Activated CD8-positive, alpha-beta memory T cell treated with anti-CD3 and anti-CD28 coated beads for 48 hours (primary cell): ENCODE measurements at places on chromosomes 12 and 14.

DNA sequence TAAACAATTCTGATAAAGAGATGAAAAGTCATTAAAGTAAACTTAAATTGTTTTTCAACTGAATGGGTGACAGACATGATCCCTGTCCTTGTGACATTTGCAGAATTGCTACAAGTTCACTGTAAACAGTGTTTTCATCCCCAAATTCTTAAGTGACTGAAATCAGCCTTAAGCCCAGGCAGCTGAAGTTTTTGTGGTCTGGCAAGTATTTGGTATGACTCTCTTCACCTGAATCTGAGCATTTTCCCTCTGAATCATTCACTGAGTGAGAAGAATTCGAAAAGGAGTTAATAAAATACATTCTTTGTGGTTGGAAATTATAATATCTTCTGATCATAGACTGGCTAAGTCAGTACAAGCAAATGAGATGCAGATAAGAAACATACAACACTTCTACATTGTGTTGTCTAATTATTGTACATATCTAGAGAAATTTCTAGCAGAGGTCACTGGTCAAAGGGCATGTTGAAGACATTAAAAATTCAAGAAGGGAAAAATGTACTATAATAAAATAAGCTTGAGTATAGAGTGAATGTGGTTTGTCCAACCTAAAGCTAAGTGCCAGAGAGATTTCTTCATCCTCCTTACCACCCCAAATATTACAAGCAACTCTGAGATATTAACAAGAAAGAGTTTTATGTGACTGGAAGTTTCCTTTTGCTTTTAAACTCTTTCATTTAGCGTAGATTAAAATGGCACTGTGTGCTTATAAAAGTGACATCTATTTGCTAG, 177.8 kb upstream of the DIO2 start:
- DNase-seq, result no peak

- no peak for DNase-seq
Measured at GRCh38 chr12:89345830-89346740, 6.2 kb downstream of the DUSP6 start.

DNA sequence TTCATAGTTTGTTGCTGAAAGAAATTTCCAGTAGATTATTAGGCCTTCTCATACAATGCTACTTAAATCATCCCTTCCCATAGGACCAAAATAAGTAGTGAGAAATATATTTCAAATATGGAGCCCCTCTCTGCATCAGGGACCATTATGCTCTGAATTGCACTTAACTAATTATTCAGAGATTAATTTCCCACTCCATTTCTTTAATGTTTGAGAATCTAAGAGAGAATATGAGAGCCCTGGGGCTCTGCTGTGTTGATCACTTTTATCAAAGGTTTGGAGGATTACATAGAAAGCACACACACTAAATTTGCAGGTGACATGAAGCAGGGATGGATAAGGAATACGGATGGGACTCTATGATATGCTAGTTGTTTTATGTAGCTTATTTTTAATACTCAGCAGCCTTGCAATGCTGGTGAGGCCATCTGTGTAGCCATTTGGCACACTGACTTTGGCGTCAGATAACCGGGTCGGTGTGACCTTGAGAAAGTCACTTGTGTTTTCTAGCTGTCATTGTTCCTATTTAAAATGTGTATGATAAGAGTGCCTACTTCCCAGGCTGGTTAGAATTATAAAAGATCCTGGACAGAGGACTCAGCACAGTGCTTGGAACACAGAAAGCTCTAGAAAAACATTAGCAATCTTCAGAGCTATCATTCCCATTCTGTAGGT, 49.9 kb upstream of the FBXO21 start:
- DNase-seq, result no peak

DNA sequence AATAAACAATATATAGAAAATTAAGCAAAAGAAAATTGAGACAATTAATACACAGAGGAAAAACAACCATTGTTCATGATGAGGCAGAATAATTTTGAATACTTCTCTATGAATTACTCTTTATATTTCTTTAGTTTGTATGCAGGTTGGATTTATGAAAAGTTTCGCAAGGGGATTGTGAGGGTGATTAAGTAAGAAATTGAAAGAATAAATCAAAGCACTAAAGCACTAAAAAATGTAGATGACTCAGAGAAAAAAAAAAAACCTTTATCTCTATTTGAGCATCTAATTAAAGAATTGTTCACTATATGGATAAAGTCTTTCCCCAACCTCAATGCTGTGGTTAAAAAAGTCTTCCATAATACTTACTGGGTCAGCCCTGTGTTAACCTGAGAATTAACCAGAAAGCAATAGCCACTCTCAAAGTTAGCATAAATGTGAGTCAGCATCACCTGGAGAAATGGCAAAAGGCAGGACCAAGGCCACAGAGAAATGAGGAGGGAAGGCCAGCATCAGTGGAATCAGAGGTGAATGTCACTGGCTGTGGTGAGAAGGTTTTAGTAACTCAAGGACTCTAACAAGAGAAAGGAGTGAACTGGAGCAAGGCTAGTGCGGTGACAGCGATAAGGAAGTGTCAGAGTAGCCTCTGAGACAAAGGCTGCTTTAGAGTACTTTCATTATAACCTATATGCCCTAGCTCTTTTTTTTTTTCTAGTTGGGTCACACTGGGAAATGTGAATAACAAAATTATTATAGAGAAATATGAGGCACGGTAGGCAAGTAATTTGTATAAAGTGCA, 310.4 kb downstream of the KCNC2 start:
- DNase-seq, result no peak

DNA sequence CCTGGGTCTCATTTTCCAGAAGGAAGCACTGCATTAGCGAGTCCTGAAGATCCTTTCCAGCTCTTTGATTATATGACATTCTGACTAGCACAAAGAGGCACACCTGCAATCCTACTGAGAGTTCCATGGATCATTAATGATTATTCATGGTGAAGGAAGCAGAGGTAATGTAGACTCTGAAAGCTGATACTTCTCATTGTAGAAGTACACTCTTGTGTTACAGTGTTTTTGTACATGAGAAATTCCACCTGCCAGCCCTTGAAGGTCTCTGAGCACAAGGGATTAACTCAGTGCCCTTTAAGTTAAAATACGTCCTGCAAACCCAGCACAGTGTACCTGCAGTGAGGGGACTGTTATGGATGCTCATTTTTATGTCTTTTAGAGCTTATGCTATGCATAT, 558.8 kb upstream of the FBXO33 start:
- DNase-seq, result no peak

GRCh38 chr14:96038920-96039632, at the start of gene C14orf132:
C14orf132 (plus strand) TSS chr14:96039362; CDS start chr14:96039501, 139 bp downstream.
- DNase-seq, result peak; percentile 18

DNA sequence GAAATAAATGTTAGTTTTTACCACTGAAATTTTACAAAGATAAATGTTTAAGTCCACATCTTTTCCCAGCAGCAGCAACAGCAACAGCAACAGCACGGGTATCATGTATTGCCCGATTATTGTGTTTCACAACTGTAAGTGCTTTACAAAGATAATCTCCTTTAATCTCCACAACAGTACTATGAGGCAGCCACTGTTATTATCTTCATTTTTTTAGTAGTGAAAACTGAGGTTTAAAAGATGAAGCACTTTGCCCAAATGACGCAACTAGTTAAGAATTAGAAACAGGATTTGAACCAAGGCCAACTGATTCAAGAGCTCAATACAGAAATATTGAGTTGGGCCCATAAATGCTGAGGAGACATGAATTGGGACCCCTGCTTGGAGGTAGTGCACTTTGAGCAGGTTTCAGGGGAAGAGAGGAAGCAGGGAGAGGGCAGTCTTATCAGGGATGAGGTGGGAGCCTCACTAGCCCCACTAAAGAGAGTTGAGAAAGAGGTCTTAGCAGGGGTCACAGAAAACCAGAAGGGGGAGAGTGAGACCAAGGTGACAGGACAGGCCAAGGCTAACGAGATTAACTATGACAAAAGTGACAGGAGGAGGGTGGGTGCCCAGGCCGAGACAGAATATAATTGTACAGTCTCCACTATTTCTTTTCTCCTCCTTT, 15.3 kb downstream of the KRT2 start:
- no peak for DNase-seq

DNA sequence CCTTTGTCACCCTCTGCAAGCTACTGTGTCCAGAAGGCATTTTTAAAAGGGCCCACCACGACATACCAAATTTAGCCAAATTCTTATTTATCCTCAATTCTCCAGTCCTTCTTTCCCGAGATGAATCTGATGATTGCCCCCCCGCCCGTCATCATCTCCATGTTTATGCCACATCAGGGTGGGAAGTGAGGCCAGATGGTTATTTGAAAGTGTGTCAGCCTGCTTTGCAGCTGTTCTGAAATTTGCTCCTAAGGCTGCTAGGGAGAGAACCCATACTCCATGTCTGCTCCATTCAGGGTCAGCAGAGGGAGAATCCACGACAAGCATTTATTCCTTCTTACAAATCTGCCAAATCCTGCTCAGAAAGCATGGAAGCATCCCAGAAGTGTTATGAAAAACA, 337.8 kb downstream of the ADAMTS20 start:
- DNase-seq, result no peak
